ENCODE measurements at places on chromosomes 4 and X. TPM values are rescaled to one million over a fixed set of nuclear protein-coding genes. Genes with fewer than 3 reads are reported as not detected.

Gene CDS1
- total RNA-seq: 0.62 TPM

Gene ENPEP
- 0.06 TPM for total RNA-seq

Gene PABPC1L2A
- not detected for total RNA-seq

Gene ZNF157
- total RNA-seq: not detected

Gene CXCL10
- 0.11 TPM for total RNA-seq

Gene CLDN2
- 8.3 TPM for total RNA-seq

Gene MAGEC1
- total RNA-seq: 0.05 TPM

Gene RNF150
- total RNA-seq: 0.20 TPM

Gene GDPD2
- 0.03 TPM for total RNA-seq

Gene SCRG1
- total RNA-seq: not detected

Data from A549 treated with dexamethasone at 1 μM for 4 hours (cell line).